Skin of body (tissue), 3 donors: ENCODE measurements at places on chromosomes 16 and 17. TPM values are rescaled to one million over a fixed set of nuclear protein-coding genes. Genes with fewer than 3 reads are reported as not detected.

DNA sequence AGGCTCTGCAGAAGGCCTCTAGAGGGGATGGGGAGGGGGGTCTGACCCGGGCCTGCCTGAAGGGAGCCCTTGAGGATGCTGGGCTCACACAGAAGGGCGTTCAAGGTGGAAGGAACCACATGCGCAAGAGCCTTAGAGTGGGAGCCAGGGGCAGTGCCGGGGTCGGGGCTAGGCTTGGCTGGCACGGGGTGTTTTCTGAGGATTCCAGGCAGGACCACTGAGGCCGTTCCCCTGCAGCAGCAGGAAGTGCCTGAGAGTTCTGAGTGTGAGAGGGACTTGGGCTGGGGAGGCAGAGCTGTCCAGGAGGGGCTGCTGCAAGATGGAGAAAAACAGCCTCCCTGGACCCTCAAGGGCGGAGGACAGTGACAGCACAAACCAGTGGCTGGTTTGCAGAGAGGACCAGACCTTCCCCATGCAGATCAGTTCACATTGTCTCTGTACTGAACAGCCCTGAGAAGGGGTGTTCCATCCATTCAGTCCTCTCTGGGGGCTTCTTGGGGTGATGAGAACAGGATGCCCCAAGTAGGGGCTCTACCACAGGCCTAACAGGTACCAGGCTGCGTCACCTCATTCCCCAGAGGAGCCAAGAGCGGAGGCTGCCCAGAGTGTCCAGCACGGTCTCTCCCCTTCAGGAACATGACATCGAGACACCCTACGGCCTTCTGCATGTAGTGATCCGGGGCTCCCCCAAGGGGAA, 3.4 kb downstream of the NDRG4 start:
- no peak for DNase-seq

GRCh38 chr17:11889266-11889665, 108.0 kb downstream of the ZNF18 start:
- DNase-seq: no peak

GRCh38 chr16:56324406-56324805, 100.9 kb downstream of the AMFR start:
- DNase-seq: no peak

Gene TP53TG3B
- not detected for total RNA-seq

Gene ANKRD40CL
- not detected for total RNA-seq

Gene PARN
- 24.6 TPM for total RNA-seq

Gene TBC1D3D
- 2.3 TPM for total RNA-seq

Gene CDH8
- 5.6 TPM for total RNA-seq
